Suprapubic skin (tissue), 4 donors: ENCODE measurements at places on chromosomes 2 and 18. TPM values are rescaled to one million over a fixed set of nuclear protein-coding genes. Genes with fewer than 3 reads are reported as not detected.

DNA sequence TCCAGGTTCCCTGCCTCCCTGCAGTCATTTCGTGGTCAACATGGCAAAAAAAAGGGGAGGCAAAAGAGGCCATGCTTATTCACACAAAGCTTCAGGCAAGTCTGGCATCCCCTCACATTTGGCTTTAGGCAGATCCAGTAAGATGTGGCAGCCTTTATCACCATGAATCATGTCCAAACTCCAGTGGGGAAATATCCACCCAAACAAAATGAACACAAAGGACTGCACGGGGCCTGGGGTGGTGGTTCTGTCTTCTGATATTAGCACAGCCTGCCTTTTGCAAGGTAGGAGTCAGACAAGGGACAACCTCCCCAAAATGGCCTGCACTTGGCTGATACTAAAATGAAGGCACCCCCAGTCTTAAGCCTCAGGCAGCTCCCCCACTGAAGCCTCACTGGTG is 129.9 kb downstream of the ZBTB7C start:
- no peaks in the 10 kb centered on the region for H3K27me3 ChIP-seq
- H3K36me3 ChIP-seq, result no peaks in the 10 kb centered on the region
- H3K27ac ChIP-seq, result no peak overlapping the region
- DNase-seq, result no peak
- H3K4me3 ChIP-seq, result no peak overlapping the region

DNA sequence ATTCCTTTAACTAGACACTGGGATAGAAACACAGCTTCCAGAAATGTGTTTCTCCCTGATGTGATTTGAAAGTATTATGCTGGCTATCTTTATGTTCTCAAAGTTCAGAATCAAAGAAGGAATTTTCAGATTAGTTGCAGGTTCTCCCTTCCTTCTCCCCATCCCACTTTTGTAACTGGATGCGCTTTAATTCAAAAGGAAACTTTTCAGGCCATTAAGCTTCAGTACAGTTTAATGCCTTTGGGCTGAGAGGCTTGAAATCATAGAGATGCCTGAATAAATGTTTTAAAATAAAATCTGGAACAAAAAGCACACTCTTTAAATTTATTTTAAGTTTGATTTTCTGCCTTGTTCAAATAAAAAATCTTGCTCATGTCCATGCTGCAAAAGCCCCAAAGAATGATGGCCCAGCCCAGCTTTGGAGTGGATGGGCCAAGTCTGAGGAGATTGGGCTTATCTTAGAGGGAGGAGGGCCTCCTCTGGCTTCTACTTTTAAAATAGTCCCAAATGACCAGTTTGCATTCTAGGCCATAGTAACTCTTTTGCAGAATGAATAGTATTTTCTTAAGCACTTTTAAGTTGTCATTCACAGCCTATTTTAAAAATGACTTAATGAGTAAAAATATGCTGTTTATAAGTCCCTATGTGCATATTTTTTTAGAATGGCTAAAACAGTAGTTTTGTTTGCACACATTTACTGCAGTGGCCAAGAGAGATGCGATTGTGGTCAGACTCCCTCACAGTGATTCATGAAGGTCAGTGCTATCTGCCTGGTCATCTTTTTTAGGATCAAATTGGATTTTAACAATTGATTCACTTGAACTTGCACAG is 129.2 kb downstream of the MTX2 start:
- no peak overlapping the region for H3K27ac ChIP-seq

- DNase-seq, result peak; percentile 73
- no peak overlapping the region for H3K4me3 ChIP-seq
- H3K27me3 ChIP-seq, result peaks cover 91% of the 10 kb centered on the region
- peaks cover 30% of the 10 kb centered on the region for H3K4me1 ChIP-seq
- H3K36me3 ChIP-seq, result no peaks in the 10 kb centered on the region
Observed at GRCh38 chr2:232416521-232417470, 10.2 kb downstream of the ALPG start.

DNA sequence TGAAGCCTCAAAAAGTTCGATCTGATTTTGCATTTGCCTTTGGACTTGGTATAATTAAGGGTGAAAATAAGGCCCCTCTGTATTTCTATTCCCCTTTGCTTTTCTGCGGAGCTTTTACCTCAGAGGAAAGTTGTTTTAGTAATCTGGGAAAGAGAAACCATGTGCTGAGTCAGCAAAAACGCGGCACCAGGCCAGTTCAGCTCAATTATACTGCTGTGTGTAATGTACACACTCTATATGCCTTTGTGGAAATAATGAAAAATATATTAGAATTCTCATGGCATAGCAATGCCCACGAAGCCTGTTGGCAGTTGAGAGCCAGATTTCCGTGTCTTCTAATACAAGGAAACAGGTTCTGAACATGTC is 161.9 kb upstream of the SIX2 start:
- peaks cover 21% of the 10 kb centered on the region for H3K4me1 ChIP-seq
- no peak overlapping the region for H3K4me3 ChIP-seq
- no peak overlapping the region for H3K27ac ChIP-seq
- DNase-seq, result no peak
- peaks cover 63% of the 10 kb centered on the region for H3K27me3 ChIP-seq
- H3K36me3 ChIP-seq, result no peaks in the 10 kb centered on the region

DNA sequence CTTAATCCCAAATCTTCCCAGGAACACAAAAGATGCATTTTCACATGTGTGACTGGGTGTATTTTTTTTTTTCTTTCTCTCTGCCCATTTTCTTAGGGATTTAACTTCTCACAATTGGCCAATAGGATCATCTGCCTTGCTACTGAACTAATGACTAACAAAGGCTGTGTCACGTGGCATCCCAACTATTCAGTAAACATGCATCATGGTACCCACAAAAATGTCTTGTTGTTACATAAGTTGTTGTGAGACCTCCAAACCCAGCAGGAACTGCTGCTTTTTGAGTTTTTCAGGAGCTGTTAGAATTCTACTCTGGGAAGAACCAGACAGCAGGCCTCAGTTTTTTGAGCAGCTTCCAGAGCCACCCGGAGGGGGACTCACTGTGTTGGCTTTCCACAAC is 31.9 kb downstream of the GAD1 start:
- no peak overlapping the region for H3K27ac ChIP-seq
- no peak for DNase-seq
- H3K4me3 ChIP-seq, result no peak overlapping the region

GRCh38 chr2:181828122-181828705 is 63.3 kb upstream of the ITPRID2 start:
- H3K27ac ChIP-seq, result no peak overlapping the region
- H3K4me1 ChIP-seq, result no peaks in the 10 kb centered on the region
- H3K4me3 ChIP-seq, result no peak overlapping the region
- no peak for DNase-seq
- no peaks in the 10 kb centered on the region for H3K36me3 ChIP-seq

- H3K27me3 ChIP-seq, result no peaks in the 10 kb centered on the region
- no peak overlapping the region for H3K4me3 ChIP-seq
- H3K36me3 ChIP-seq, result no peaks in the 10 kb centered on the region
- H3K27ac ChIP-seq, result no peak overlapping the region
Observed at GRCh38 chr18:63283305-63284094, 36.1 kb downstream of the BCL2 start.

DNA sequence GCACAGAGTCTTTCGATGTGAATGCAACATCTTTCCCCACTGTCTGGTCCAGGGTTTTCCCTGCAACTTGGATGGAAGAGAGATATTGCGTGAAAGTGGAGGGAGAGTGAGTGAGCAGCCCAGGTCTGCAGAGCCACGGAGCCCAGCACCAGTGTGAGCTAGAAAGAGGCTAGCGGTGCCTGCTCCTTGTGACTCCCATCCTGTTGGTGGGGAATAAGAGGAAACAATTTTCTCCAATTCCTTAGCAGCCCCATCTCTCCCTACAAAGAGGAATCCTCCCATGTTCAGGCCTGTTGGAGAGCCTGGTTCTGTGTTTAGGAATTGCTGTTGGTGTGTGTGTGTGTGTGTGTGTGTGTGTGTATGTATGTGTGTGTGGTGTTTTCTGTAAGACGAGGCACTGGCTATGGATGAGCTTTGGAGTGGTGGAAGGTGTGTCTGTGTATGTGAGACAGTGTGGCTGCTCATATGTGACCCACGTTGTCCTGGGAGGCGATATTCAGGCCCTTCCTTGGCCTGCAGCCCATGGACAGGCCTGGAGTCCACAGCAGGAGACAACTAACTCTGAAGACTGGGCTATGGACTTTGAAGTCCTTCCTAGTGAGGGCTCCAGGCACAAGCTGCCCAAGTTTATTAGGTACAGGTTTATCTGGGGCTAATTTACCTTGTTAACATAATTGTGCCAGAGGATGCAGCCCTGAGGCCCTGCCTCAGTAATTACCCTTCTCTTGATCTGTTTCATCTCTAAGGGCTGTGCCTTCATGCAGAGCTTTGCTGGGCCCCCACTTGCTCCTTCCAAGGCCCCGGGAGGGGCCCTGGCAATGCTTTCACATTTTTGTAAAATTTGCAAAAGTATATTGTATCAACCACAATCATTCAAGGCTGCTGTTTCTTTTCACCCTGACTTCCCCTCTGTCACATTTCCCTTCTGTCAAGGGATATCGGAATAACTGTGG is 88.6 kb upstream of the HAAO start:
- H3K27me3 ChIP-seq, result no peaks in the 10 kb centered on the region
- DNase-seq, result no peak

- no peak for DNase-seq
- no peaks in the 10 kb centered on the region for H3K36me3 ChIP-seq
- no peaks in the 10 kb centered on the region for H3K27me3 ChIP-seq
- no peak overlapping the region for H3K27ac ChIP-seq
Observed at GRCh38 chr18:56804395-56804794, 153.2 kb downstream of the WDR7 start.

GRCh38 chr2:144615866-144616565 is 96.1 kb upstream of the ZEB2 start:
- no peak for DNase-seq
- H3K27me3 ChIP-seq, result no peaks in the 10 kb centered on the region
- H3K4me1 ChIP-seq, result peaks cover 4% of the 10 kb centered on the region
- no peak overlapping the region for H3K27ac ChIP-seq
- no peak overlapping the region for H3K4me3 ChIP-seq

DNA sequence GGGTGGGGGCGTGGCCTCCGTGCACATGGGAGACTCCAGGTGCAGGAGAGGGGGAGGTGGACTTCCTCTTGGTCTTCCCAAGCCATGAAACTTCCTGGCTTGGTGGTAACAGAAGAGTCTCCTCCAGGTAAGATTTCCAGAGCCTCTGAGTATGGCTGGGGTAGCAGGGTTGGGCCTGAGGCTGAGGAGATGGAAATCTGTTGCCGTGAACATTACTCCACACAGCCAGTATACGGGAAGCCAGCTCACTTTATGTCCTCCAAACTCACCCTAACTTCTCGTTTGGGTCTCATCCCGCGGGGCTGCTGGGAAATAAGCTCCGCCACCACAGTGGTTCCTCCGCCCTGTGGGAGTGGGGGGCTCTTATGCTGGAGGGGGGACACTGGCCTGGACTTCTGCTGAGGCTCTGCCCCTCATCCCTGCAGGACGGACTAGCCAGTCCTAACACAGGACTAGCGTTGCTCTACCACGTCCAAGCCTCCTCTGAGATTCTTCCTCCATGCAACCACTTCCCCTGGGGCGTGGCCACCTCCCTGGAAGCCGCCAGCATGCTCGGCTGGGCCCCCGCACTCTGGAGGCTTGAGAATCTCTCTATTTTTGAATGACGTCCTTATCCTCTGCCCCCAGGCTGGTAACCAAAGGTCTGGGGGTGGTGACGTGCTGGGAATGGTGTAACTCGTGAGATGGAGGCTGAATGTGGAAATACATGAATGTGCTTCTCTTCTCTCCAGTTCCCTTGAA is 777 bp upstream of the RAB17 start:
- DNase-seq, result no peak
- H3K27ac ChIP-seq, result peak overlapping the region; percentile 52
- no peaks in the 10 kb centered on the region for H3K36me3 ChIP-seq
- no peaks in the 10 kb centered on the region for H3K27me3 ChIP-seq
- peaks cover 29% of the 10 kb centered on the region for H3K4me1 ChIP-seq

DNA sequence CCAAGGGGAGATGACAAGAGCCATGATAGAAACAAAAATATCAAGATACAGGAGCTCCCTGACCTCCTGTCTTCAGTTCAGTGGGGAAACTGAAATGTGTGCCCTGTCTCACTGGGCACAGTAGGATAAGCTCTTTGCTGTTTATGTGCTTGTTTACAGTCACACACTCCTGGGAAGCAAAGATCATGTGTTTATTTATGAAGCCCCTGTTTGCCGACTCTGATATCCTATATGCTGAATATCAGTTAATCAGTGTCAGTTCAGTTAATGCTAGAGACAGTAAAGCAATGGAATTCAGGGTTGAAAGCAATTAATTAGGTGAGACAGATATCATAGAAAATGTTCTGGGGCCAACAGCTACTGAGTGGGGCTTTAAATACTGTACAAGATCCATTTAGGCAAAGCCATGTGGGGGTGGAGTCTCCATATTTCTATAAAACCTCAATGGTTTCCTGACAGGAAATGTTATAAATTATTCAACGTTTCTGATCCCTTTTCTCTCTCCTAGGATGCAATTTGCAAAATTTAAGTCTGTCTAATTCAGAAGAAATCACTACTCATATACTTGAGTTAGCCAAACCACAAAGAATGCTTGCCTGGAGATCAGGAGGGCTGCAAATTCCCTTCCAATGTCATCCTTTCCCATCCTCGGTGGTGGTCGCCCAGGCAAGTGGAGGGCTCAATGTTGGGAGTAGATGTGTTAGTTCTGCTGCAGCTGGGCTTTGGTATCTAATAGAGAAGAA is 551.3 kb downstream of the CMPK2 start:
- DNase-seq, result no peak
- H3K4me1 ChIP-seq, result no peaks in the 10 kb centered on the region
- no peak overlapping the region for H3K27ac ChIP-seq
- no peak overlapping the region for H3K4me3 ChIP-seq

- no peak overlapping the region for H3K4me3 ChIP-seq
- DNase-seq, result no peak
Observed at GRCh38 chr2:212227755-212228154, 310.8 kb downstream of the ERBB4 start.

The SCN7A gene
- total RNA-seq, result 3.1 TPM

The ZNF512 gene
- 8.1 TPM for total RNA-seq

The ATG9A gene
- total RNA-seq, result 83.9 TPM

The PRR30 gene
- total RNA-seq, result not detected

The RAB27B gene
- 32.8 TPM for total RNA-seq

The ADRA2B gene
- 0.97 TPM for total RNA-seq

The MC5R gene
- not detected for total RNA-seq

The HAAO gene
- 3.9 TPM for total RNA-seq

The THSD7B gene
- total RNA-seq, result not detected

The DNAJC5G gene
- total RNA-seq, result not detected

The CCDC74A gene
- total RNA-seq, result 3.9 TPM
